ENCODE measurements at places on chromosomes 7 and 10.

DNA sequence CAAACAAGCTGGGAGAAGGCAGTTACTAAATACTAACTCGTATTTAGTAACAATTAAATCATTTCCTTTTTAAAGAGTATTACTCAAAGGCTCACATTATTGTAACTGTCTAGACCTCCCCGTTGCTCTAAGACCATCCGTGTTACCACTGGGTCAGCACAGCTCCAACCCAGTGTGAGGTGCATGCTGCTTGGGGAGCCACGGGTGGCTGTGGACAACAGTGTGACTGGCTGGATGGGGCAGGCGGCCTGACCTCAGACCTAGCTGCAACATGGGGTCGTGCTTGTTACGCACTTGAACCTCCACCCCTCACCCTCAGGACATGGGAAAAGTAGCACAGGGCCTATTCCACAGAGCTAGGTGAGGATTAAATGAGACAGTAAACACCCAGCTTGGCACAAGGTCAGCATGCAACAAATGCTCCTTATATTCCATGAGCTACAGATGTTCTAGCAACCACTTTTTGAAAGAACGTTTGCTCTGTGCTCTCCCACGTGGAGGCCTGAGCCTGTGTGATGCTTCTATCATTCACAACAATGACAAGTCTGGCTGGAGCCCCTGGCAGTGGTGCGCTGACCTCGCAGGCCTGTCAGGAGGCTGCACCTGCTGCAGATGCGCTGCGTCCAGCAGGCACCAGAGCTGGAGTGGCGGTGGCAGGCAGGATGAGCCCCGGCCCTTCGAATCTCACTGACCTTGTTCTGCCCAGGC lies 135.7 kb downstream of the PKD1L1 start:
- DNase-seq, result no peak

- DNase-seq, result no peak
Observed at GRCh38 chr10:118522791-118523498, 72.5 kb downstream of the PRLHR start.

GRCh38 chr10:69835233-69835632 lies 33.5 kb downstream of the COL13A1 start:
- no peak for DNase-seq

GRCh38 chr7:80410081-80410480 lies 101.8 kb downstream of the GNAT3 start:
- DNase-seq, result no peak

- no peak for DNase-seq
Observed at GRCh38 chr10:100382553-100382952, 35.5 kb downstream of the SCD start.

DNA sequence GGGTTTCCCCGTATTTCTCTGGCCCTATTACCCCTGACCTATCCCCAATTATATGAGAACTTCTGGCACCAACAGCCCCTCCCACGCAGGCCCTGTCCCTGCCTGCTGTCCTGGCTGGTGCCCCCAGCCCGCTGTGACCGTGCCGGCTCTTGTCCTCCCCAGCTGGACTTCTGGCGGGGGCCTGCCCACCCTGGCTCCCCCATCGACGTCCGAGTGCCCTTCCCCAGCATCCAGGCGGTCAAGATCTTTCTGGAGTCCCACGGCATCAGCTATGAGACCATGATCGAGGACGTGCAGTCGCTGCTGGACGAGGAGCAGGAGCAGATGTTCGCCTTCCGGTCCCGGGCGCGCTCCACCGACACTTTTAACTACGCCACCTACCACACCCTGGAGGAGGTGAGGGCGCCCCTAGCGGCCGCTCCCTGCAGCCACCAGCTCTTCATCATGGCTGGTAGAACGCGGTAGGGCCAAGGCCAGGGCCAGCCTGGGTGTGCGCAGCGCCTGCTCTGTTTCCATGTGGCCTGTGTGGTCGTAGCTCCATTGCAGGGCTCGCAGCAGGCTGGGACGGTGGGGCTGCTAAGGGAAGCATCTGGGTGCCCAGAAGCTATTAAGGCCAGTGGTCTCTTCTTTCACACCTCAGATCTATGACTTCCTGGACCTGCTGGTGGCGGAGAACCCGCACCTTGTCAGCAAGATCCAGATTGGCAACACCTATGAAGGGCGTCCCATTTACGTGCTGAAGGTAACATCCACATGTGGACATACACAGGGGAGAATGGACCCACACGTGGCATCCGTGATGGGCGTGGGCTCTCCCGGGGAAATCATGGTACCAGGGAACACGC lies 1.4 kb downstream of the CPA1 start:
- DNase-seq, result no peak

- DNase-seq, result no peak
Observed at GRCh38 chr10:76763376-76763775, 874.2 kb downstream of the KCNMA1 start.

DNA sequence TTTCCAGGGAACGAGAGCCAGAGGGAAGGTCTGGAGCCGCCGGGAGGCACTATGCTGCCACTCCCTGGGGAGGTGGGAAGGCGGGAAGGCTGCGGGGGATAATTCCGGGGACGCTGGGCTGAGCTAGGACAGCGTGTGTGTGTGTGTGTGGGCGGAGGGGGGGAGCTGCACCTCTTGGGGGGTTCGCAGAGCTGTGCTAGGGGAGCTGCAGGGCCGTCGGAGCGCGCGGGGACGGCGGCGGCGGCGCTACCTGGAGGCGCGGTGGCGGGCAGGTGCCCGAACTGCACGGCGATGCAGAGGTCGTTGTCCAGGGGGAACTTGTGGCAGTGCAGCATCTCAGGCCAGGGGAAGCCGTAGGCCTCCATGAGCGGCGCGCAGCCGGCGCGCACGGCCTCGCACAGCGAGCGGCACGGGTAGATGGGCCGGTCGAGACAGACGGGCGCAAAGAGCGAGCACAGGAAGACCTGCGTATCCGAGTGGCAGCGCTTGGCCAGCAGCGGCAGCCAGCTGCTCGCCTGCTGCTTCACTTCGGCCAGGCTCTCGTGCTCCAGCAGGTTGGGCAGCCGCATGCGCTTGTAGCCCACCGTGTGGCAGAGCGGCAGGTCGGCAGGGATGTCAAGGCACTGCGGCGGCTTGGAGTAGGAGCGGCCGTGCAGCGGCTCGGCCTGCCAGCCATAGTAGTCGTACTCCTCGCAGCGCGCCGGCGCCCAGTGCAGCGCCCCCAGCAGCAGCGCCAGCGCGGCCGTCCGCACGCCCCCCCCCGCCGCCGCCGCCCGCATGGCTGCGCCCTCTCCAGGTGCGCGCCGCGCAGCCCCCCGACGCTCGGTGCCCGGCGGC lies 526 bp downstream of the SFRP5 start:
- no peak for DNase-seq

- DNase-seq, result no peak
Observed at GRCh38 chr10:71971311-71971731, 7.1 kb downstream of the CHST3 start.

- DNase-seq, result no peak
Observed at GRCh38 chr10:28715757-28716156, 38.4 kb downstream of the BAMBI start.

GRCh38 chr10:58281092-58281752 lies 12.3 kb downstream of the CISD1 start:
- no peak for DNase-seq

DNA sequence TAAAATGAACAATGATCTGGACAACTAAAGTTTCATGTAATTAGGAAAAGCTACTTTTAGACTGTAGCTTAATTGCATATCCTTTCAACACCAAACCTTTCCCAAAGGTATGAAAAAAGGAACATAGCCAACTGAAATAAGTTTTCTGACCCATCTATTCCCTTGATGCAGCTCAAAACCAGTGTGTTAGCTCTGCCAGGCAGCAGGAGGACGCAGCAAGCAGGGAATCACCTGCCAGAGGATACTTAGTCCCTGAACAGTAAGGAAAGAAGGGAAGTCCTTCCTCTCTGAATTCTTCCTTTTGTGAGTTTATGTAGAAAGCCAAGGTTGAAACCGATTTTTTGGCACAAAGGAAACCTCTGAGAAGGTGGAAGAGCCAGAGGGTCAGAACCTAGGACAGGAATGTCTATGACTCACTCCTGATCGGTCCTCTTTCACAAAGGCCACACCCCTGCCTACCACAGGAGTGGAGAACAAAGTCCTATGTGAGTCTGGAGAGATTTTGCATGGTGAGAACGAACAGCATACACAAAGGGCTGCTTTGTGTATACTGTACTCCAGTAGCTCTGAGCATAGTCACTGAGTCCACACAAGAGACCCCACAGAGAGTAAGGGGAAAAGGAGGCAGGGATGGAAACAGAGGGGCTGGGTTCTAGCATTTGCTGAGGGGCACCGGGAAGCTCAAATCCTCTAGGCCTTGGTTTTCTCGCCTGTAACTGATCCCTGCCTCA lies 68.8 kb upstream of the GSDME start:
- DNase-seq, result no peak

GRCh38 chr10:73086816-73087215 lies 9.8 kb downstream of the P4HA1 start:
- DNase-seq, result no peak

- no peak for DNase-seq
Observed at GRCh38 chr7:83301416-83301815, 138.7 kb upstream of the PCLO start.

DNA sequence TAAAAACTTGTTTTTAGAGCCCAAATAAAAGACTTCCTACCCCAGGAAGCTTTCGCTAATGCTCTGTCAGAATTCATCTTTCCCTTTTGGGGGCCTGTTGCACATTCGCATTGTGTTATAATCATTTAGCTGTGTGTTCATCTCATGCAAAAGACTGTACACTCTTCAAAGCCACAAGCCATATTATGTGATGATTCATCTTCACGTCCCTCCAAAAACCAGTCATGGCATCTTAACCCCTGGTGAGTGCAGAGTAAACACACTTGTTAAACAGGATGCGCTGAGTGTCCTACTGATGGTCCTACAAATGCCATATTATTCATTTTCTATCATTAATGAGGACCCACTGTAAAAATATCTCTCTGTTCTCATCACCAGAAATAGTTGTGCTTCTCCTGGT lies 235.4 kb downstream of the KIAA1217 start:
- no peak for DNase-seq

DNA sequence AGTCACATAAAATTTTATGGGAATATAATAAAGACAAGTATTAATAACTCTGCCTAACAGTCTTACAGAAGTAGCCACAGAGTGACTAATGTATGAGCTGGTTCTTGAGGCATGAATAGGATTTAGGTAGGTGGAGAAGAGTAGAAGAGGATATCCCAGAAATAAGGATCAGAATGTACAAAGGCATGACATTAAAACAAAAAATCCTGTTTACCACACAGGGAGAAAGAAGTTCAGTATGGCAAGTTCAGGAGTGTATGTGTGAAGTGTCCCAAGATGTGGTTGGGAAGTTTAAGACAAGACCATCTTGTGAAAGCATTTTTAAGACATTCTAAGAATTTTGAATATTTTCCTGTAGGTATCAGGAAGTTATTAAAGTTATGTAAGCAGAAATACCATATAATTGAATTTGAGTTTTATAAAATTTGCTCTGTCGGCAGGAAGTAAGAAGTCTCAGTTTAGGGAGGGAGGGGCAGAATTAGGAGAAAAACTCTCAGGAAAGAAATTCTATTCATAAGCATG lies 64.7 kb upstream of the CAV2 start:
- no peak for DNase-seq

GRCh38 chr7:133629701-133630100 lies 376.8 kb downstream of the EXOC4 start:
- no peak for DNase-seq

- no peak for DNase-seq
Observed at GRCh38 chr10:77084431-77085144, 553.0 kb downstream of the KCNMA1 start.

Data from NCI-H2081 treated with DMSO at 0.1 percent for 48 hours (cell line).